Hepatocyte (in vitro differentiated cells): ENCODE measurements at places on chromosomes 13 and 19. TPM values are rescaled to one million over a fixed set of nuclear protein-coding genes. Genes with fewer than 3 reads are reported as not detected.

Gene SIAH3
- 0.04 and 0.23 TPM in 2 replicates for total RNA-seq

Gene NKG7
- not detected in 2 replicates for total RNA-seq

Gene TNFSF13B
- 0.48 and 1.6 TPM in 2 replicates for total RNA-seq

DNA sequence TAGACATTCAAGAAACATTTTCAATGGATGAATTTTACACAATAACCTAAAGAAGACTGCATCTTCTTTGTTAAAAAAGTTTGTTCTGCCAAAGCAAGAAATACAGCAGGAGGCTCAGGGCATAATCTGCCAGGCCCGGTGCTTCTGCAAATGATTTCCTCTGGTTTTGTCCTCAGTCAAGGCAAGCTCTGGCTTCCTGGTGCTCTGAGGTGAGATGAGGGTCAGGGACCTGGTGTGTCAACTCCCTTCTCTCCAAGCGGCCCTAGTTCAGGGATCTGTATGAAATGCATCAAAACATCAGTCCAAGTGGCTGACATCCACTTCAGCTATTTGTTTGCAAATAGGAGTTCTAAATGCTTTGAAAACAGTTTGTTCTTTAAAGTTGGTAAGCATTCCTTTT, 31.6 kb downstream of the LACC1 start:
- H3K4me3 ChIP-seq = no peak overlapping the region
- no peak for DNase-seq
- H3K4me1 ChIP-seq = no peaks in the 10 kb centered on the region
- no peaks in the 10 kb centered on the region for H3K36me3 ChIP-seq
- no peak overlapping the region for H3K27ac ChIP-seq

DNA sequence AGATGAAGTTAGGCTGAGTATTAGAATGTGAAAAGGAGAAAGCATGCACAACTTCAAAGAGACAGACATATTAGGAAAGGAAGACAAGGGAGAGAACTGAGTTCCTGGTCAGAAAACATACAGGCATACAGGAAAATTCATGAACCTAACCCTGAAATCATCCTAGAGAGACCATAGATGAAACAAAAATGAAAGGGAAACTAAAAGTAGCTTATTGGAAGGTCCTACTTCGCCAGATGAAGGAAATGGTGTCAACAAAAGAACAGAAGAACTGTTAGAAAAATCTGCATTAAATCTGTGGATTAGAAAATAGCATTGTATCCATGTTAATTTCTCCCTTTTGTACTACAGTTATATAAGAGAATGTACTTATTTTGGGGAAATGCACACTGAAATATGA, 169.0 kb upstream of the UFM1 start:
- H3K27me3 ChIP-seq = no peaks in the 10 kb centered on the region
- H3K36me3 ChIP-seq = no peaks in the 10 kb centered on the region
- no peak overlapping the region for H3K27ac ChIP-seq
- DNase-seq = no peak
- H3K4me1 ChIP-seq = no peaks in the 10 kb centered on the region
- H3K4me3 ChIP-seq = no peak overlapping the region

DNA sequence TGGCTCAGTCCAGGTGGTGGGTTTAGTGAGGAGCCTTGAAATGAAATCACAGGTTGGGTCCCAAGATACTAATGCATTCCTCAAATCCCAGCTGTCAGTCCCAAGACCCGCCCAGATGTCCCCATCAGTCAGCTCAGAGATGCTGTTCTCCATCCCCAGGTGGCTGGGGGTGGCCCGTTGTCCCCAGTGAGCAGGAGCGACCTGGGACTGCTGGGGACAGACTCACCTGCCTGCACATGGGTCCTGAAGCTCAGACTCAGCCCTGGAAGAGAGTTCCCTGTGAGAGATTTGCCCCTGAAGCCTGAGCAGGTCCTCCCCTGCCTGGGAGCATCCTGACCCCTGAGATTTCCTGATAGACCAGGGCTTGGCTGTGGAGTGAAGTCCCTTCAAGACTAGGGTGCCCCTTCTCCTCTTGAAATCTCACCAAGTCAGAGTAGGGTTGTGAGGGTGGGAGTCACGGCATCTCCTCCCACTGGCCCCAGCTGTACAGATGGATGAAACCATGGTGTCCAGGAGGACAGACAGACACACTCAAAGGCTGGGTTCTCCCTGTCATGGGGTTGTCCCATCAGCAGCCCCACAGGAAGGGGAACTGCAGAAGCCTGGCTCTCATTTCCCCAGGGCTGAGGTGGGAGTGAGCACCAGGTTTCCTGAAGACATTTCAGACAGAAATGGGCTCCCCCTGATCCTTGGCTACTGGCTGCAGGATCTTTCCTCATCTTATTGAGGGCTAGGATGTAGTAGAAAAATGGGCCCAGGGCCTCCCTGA, 14.4 kb downstream of the LILRA5 start:
- H3K36me3 ChIP-seq = no peaks in the 10 kb centered on the region
- H3K4me3 ChIP-seq = no peak overlapping the region
- H3K27ac ChIP-seq = no peak overlapping the region

DNA sequence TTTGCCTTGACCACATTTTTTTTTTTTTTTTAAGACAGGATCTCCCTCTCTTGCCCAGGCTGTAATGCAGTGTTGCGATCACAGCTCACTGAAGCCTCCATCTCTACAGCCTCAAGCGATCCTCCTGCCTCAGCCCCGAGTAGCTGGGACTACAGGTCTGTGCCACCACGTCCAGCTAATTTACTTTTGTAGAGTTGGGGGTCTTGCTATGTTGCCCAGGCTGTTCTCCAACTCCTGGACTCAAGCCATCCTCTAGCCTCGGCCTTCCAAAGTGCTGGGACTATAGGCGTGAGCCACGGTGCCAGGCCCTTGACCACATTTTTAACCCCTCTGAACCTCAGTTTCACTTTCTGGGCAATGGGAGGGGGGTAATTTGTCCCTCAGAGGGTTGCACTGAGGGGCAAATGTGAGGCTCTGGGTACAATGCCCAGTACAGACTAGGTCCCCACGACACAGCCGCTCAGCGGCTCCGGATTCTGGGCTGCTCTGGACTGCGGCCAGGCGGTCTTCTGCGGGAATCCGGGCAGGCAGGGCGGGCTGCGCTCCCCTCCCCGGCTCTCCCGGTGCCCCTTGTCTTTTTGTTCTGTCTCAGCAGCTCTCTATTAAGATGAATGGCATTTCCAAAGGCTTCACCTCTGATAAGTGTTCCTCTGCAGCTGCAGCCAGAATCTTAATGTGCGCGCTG, 3.8 kb upstream of the ALOX5AP start:
- H3K27ac ChIP-seq = no peak overlapping the region
- DNase-seq = no peak
- H3K36me3 ChIP-seq = no peaks in the 10 kb centered on the region
- peaks cover 8% of the 10 kb centered on the region for H3K4me1 ChIP-seq
- H3K4me3 ChIP-seq = no peak overlapping the region
- H3K27me3 ChIP-seq = no peaks in the 10 kb centered on the region
